ENCODE measurements at places on chromosomes 1 and 21.

DNA sequence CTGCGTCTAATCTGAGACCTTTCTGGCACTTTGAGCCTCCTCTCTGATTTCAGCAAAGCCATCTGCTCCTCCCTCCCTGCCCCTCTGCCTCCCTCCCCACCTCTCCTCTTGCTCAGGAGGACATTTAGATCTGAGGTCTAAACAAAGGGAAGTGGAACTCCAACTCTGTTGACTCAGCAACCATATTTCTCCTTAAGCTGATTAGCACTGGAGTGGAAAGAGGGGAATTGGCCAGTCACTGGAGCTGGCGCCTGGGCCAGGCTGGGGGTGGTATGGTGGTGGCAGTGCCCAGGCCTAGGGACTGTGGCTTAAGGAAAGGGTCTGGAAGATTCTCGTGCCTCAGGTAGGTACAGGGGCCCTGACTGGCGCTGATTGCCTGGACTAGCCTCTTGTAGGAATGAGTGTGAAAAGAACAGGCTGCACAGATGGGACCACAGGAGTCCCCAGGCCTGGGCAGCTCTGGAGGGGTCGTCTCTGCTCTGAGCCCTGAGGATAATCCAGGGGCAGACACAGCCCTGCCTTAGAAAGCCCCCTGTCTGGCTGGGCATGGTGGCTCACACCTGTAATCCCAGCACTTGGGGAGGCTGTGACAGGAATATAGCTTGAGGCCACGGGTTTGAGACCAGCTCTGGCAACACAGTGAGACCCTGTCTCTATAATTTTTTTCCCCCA is 11.9 kb downstream of the SH2D2A start:
- peak; percentile 33 for DNase-seq

GRCh38 chr21:25409978-25410377 is 197.3 kb downstream of the MRPL39 start:
- DNase-seq = no peak

DNA sequence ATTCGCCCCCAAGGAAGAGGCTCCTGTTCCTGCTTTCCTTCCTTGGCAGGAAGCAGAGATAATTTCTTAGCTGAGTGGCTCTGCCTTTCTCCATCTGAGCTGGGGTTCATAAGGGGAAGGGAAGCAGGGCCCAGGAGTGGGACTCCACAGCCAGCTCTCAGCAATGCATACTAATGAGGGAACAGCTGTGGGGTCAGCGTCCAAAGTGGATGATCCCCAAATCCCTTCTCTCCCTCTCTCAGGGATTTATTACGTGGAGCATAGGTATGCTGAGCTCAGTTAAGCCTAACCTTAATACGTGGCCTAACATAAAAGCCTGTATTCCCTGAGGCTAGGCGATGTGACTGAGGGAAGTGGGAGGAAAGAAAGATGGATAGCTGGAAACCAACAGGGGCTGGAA is 87.3 kb upstream of the CTTNBP2NL start:
- no peak for DNase-seq

- DNase-seq = no peak
These were observed 178.4 kb downstream of the GRIK3 start for GRCh38 chr1:36855699-36856494.

- no peak for DNase-seq
These were observed 16.2 kb downstream of the CCSAP start for GRCh38 chr1:229326601-229327000.

DNA sequence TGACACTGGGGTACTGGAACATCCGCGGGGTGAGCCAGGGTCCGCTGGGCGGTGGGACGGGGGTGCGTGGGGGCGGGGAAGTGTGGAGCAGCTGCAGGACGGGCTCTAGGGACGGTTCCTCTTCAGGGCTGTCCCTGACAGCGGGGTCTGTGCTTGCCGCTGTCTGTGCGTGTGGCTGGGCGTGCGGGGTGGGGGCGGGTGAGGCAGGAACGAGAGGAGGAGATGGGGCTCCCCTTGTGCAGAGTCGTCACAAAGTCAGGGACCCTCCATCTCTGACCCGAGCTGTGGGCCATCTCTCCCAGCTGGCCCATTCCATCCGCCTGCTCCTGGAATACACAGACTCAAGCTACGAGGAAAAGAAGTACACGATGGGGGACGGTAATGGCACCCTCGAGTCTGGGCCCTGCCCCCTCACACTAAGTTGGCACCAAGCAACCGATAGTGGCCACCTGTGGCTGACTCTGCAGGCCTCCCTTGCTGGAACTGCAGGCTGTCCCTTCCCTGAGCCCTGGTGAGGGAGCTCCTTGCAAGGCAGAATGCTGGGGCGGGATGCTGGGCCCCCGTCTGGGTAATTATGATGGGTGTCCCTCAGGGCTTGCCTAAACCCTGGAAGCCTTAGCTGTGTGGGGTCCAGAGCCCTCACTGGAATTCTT is 392 bp downstream of the GSTM2 start:
- no peak for DNase-seq

DNA sequence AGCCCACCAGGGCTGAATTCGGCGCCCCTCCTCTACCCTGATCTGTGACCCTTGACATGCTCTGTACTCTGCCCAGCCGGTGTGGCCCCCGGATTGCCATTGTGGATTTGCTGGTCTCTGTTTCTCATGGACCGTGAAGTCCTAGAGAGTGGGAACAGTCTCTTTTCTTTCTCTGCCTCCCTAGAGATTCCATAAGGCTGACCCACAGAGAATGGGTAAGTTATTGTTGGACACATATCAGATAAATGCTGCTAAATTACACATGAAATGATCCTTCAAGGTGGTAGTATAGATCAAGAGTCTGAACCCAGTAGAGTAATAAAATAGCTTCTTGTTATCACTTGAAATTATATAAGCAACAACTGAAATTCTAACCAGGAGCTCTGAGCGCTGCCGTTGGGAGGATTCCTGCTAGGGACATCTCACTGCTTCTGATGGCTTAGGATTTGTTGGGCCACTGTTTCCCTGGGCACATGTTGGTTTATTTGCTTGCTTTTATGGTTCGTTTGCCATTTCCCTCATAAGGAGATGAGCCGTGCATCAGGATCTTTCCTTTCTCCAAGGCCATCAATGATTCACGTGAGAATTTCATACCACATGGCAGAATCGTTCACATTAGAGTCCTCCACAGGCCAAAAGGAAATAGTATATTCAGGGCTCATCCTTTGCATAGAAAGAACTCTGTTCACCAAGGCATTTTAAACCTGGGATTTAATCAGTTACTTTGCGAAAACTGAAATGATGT is 111.9 kb downstream of the ZBTB18 start:
- DNase-seq = no peak

- peak; percentile 31 for DNase-seq
These were observed 16.6 kb upstream of the RNF19B start for GRCh38 chr1:32981003-32981901.

DNA sequence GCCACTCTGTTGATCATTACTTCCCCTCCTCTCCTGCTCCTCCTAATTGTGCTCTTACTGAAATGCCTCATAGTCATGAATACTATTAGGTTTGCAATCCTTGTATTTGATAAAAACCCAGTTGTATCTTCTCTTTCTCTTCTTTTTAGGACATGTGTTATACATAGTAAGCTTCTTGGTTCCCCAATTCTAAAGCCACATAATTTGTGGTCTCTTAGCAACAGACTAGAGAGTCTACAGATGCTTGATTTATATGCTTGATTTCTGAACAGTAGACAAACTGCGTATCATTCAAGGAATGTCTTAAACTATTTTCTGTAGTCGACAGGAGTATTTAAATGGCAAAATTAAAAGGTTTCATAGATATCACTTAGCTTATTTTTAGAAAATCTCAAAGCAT is 1598.9 kb downstream of the PLA2G4A start:
- no peak for DNase-seq

- no peak for DNase-seq
These were observed 38.3 kb downstream of the STUM start for GRCh38 chr1:226586650-226587422.

- no peak for DNase-seq
These were observed 1.2 kb downstream of the RSRP1 start for GRCh38 chr1:25245809-25246599.

GRCh38 chr1:246769306-246769705 is 45.1 kb downstream of the SCCPDH start:
- no peak for DNase-seq

DNA sequence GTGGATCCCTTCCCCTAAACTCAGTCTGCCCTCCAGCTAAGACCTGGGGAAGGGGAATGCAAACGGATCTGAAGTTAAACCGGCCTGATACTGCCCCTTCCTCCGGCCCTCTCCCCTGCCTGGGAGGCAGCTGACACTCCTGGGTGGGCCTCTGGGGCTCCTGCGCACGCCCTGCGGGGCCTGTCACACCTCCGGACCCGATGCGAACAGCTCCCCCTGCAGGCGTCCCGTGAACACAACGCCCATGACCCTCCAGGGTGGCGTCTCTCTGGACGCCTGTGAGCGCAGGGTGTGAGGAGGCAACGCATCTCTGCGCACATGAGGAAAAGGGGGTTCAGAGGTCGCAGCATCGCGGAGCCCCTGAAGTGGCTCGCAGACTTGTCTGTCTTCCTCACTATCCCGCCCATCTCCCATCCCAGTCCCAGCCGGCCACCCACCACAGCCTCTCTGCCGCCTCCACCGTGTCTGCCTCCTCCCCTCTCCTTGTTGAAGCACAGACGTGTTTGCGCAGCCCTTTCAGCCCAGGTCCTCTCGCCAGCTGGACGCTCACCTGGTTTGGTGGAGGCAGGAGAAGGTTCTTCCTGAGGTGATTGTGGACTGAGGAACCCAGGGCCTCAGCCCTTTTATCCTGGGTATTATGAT is 421 bp upstream of the LCE3A start:
- DNase-seq = no peak

DNA sequence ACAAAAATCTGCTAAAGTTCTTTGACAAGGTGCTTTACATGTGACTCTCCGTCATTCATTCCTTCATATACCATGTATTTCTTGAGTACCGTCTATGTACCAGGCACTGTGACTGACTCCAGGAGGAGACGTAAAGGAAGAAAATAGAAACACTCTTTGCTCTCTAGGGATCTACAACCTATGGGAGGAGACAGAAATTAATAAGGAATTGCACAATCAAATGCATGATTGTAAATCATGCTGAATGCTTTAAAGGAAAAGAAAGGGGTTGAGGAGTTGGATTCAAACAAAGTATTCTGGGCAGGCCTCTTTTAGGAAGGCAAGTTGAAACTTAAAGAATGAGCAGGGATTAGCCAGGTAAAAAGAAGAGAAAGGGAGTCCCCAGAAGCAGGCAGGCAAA is 239.1 kb upstream of the FGGY start:
- no peak for DNase-seq

DNA sequence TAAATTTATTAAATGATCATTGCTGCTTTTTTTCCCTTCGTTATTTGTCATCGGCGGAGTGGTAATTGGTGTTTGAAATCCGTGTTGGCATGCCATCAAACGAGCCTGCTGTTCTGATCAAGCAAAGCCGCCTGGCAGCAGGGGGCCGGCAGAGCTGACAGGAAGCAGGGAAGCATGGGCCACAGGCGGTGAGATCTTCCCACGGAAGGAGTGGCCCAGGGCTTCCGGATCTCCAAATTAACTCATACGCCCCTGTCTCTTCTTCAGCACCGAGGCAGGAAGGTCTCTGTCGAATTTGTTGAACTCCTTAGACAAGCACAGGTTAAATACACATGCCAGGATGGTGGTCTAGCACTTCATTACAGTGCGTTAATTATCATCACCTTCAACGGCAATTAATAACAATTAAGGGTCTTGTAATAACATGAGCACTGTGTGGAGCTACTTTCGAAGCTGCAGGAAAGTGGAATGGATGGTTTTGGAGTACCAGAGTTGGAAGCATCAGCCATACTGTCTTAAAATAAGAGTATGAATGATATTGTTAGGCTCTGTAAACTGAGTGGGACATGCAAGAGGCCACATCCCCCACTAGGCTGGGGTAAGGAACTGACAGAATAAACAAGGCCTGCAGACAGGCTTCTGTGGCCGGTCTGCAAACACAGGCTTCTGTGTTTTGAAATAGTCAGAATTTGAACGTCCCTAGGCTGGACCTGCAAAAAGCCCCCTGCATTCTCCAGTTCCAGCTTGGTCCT is 199.4 kb upstream of the DAB1 start:
- no peak for DNase-seq

- DNase-seq = no peak
These were observed 554.1 kb upstream of the OLFM3 start for GRCh38 chr1:102550729-102551384.

GRCh38 chr1:29786791-29787732 is 550.7 kb downstream of the PTPRU start:
- no peak for DNase-seq

DNA sequence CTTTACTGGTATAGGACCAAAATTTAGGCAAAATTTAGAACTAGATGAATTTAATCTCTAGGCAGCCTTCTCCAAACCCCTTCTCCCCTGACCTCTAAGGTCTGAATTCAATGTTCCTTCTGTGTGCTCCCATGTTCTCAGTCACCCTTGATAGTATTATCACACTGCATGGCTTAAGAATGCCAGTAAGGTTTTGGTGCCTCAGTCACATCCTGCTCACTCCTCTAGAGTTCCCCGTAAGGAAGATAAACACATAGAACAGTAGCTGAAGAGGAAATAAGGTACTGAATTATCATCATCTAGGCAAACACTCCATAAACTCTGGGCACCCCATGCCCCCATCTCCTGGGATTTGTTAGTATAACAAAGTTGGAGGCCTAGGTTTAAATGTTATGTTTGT is 18.2 kb downstream of the PRRX1 start:
- no peak for DNase-seq

GRCh38 chr1:159958719-159959380 is 4.8 kb upstream of the SLAMF9 start:
- no peak for DNase-seq

GRCh38 chr1:158140764-158141192 is 39.9 kb upstream of the CD1D start:
- DNase-seq = no peak

DNA sequence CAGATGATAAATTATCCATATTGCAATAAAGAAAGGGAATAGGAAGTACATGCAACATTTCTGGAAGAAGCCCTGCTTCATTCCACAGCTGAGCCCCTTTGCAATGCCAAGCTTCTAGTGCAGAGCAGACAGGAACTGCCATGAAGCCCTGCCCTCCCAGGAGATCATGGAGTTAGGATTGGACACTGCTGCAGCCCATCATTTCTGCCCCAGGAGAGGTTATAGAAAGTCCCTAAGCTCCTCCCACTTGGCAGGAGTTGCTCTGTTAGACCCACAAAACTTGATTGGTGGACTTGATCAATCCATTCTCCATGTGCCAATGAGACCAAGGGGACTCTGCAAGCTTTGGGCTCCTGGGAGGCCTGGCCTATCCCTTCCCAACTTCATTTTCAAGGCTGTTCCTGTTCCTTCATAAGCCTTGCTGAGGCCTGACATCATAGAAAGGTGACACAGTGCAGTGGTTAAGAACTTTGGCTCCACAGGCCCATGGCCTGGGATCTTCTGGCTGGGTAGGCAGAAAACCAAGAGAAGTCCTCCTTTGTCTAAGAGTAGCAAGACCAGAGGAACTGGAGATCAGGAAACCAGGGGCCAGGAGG is 1.3 kb upstream of the LAPTM5 start:
- DNase-seq = no peak

DNA sequence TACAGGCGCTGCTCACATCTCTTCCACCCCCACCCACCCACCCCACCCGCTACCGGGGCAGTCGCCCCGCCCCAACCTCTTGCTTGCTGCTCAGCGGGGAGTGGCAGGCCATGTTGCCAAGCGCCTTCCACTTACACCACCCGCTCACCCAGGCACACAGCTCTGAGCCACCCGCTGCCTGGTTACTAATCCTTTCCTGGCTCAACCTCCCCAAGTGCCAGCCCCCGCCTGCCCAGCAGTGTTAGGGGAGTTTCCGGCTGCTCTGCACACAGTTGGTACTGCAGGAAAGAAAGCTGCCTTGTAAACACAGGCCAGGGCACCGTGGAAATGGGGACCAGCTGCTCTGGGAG is 56.2 kb downstream of the LACTBL1 start:
- no peak for DNase-seq
